ENCODE measurements at places on chromosomes 16 and 17. TPM values are rescaled to one million over a fixed set of nuclear protein-coding genes. Genes with fewer than 3 reads are reported as not detected.
A peak's percentile ranks its signal among the peaks of the same experiment; 100 is the strongest.

The KRTAP17-1 gene
- total RNA-seq, result not detected

GRCh38 chr16:64469351-64469750 is 652.5 kb downstream of the CDH11 start:
- H3K27me3 ChIP-seq, result no peaks in the 10 kb centered on the region
- no peaks in the 10 kb centered on the region for H3K4me1 ChIP-seq

DNA sequence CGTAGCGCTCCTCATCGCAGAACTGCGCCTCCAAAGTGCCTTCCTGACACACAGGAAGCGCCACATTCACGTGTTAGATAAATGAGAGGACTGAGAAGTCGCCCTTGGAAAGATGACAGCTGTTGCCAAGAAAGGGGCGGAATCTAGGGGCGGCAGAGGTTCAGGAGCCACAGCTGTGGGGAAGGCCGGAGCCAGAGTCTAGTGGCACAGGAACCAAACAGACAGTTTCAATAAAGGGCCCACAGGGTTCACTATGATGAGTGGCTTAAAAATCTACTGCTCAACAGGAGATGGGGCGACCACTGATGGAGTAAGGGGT is 4.7 kb downstream of the FLCN start:
- peaks cover 24% of the 10 kb centered on the region for H3K4me1 ChIP-seq
- no peak overlapping the region for H3K27ac ChIP-seq
- H3K4me3 ChIP-seq, result no peak overlapping the region
- H3K36me3 ChIP-seq, result peaks cover 59% of the 10 kb centered on the region

- H3K27me3 ChIP-seq, result peaks cover 3% of the 10 kb centered on the region
- no peaks in the 10 kb centered on the region for H3K4me1 ChIP-seq
- DNase-seq, result no peak
- no peak overlapping the region for H3K27ac ChIP-seq
- H3K36me3 ChIP-seq, result no peaks in the 10 kb centered on the region
- H3K4me3 ChIP-seq, result no peak overlapping the region
Measured at GRCh38 chr17:74907012-74907411, 13.6 kb upstream of the FADS6 start.

- no peak overlapping the region for H3K27ac ChIP-seq
- H3K4me3 ChIP-seq, result no peak overlapping the region
- peaks cover 19% of the 10 kb centered on the region for H3K4me1 ChIP-seq
- no peaks in the 10 kb centered on the region for H3K27me3 ChIP-seq
Measured at GRCh38 chr17:1568950-1569810, 6.6 kb upstream of the PITPNA start.

The C16orf92 gene
- total RNA-seq, result not detected

GRCh38 chr16:11561454-11561805 is 25.3 kb downstream of the LITAF start:
- no peak overlapping the region for H3K4me3 ChIP-seq
- H3K36me3 ChIP-seq, result peaks cover 27% of the 10 kb centered on the region
- peak overlapping the region; percentile 65 for H3K27ac ChIP-seq

GRCh38 chr17:77959926-77960521 is 1.5 kb downstream of the TNRC6C start:
- DNase-seq, result no peak
- H3K27ac ChIP-seq, result peak overlapping the region; percentile 24
- peaks cover 53% of the 10 kb centered on the region for H3K4me1 ChIP-seq
- peak overlapping the region; percentile 69 for H3K4me3 ChIP-seq
- H3K27me3 ChIP-seq, result no peaks in the 10 kb centered on the region

DNA sequence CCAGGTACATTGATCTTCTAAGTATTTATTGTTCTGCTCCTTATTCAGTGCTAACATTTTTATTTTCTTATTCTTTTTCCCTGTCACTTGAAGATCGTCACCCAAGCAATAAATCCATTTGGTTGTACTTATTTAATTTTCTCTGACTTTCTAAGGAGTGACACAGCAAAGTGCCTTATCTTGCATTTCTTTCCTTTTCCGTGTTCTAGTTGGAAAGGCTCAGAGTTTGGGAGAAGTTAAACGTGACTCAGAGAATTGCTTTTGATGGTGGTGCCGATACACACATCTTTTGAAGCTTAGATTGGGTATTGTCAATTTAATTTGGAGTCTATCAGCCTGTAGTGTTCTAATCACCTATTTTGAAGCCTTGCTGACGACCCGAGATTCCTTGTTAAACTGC is 72.0 kb downstream of the PITPNC1 start:
- no peaks in the 10 kb centered on the region for H3K27me3 ChIP-seq
- no peak overlapping the region for H3K4me3 ChIP-seq
- no peak for DNase-seq
- H3K36me3 ChIP-seq, result no peaks in the 10 kb centered on the region
- H3K4me1 ChIP-seq, result peaks cover 8% of the 10 kb centered on the region

The SMPD3 gene
- 3.6 TPM for total RNA-seq

The GPT2 gene
- 4.8 TPM for total RNA-seq

The OSGIN1 gene
- 9.8 TPM for total RNA-seq

DNA sequence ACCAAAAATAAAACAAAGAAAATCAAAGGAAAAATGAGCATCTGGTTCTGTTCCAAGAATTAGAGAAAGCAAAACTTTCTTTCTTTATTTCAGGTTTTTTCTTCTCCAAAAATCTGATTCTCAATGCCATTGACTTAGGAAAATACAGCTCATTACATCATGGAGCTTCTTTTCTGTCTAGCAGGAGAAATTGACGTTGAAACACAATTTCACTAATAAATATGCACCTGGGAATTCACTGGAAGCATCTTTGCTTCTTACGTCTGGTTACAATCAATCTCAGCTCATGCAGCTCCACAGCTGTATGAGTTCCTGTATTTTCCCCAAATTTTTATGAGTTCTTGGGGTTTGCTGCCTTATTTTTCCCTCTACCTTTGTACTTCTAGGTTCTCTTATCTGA is 1568.6 kb upstream of the GOT2 start:
- H3K27me3 ChIP-seq, result no peaks in the 10 kb centered on the region

- no peaks in the 10 kb centered on the region for H3K36me3 ChIP-seq
- H3K4me1 ChIP-seq, result peaks cover 41% of the 10 kb centered on the region
- no peak overlapping the region for H3K4me3 ChIP-seq
- H3K27me3 ChIP-seq, result no peaks in the 10 kb centered on the region
Measured at GRCh38 chr16:2478279-2478678, 3.4 kb downstream of the TBC1D24 start.

- H3K4me3 ChIP-seq, result no peak overlapping the region
- no peak for DNase-seq
- no peaks in the 10 kb centered on the region for H3K36me3 ChIP-seq
Measured at GRCh38 chr17:74670329-74670728, 42.4 kb downstream of the CD300LF start.

- H3K4me3 ChIP-seq, result peak within 1 kb of the TSS; percentile 68
- peak within 1 kb of the TSS; percentile 84 for H3K27ac ChIP-seq
- DNase-seq, result peak; percentile 84
Measured at GRCh38 chr16:67150833-67151396, at the start of gene B3GNT9. Gene B3GNT9 (minus strand): TSS chr16:67150998. CDS start chr16:67150485, 513 bp downstream.

DNA sequence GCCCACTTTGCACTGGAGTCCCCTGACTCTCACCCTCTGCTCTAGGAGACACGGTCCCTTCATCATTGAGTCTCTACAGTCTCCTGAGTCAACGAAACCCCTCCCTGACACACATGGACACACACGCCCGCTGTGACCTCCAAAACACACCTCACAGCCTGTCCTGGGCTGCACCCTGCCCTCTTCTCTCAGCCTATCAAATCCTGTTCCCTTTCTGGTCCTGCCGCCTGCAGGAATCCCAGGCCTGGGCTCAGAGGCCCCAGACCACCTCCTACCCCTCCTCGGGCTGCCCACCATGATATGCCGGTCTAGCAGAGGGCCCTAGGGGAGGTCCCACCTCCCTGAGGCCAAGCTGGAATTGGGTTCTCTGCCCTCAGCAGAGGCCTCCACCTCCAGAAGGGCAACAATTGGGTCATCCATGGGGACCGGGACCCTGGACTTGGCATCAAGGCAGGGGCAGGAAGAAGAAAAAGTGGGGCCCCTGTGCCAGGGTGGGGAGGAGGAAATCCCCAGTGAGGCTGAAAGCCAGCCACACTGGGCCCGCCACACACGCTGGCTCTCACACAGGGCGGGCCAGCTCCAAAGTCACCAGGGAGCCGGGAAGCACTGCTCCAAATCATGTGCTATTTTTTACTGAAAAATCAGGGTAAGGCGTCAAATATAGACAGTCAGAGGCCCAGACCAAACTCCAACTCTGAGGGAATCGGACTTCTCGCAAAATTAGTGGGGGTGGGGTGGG is 3.4 kb downstream of the PPP1R9B start:
- DNase-seq, result no peak
- H3K27me3 ChIP-seq, result no peaks in the 10 kb centered on the region
- peak overlapping the region; percentile 78 for H3K4me3 ChIP-seq
- H3K4me1 ChIP-seq, result peaks cover 52% of the 10 kb centered on the region
- peaks cover 47% of the 10 kb centered on the region for H3K36me3 ChIP-seq

The STH gene
- not detected for total RNA-seq
